NCI-H524 treated with DMSO at 0.1 percent for 48 hours (cell line): ENCODE measurements at places on chromosomes 12 and 14.

GRCh38 chr14:71665781-71666180 lies 266.4 kb upstream of the RGS6 start:
- DNase-seq, result no peak

DNA sequence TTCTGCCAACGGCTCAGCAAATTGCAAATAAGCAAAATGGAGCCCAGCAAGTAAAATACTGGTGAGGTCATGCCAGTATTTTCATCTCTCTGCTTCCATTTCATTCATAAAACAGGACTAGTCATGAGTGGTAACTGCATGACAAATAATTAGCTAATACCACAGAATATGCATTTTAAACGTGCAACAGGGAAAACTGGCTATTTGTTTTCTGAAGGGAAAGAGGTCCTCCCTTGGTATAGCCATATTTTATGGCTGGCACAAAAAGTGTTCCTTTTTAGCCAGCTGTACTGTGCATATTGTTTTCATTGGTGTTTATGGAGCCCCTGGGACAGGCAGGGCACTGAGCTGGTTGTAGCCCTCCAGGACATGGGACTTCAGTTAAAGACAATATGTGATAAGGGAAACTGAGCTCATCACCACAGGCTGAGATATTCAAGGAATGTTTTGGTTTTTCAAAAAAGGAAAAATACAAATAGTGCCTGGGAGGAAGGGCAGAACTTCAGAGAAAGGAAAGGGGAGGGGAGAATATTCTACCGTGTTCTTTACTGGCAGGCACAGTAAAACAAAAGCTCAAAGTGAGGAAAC lies 26.1 kb upstream of the FOXN3 start:
- DNase-seq, result no peak

DNA sequence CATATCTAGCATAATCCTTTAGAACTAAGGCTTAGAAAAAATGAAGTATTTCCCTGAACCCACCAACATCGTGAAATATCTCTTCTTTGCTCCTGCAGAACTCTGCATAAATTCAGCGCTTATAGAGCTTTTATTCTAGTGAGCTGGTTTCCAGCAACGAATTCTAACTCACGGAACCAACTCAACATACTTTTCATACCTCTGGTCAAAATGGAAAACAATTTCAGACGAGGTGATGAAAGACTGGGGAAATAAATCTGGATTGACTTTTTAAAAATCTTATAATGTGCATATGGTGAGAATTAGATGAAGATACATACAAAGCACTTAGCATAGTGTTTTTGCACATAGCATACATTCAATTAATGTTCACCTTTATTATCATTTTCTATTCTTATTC lies 62.6 kb upstream of the BBS10 start:
- DNase-seq, result no peak

DNA sequence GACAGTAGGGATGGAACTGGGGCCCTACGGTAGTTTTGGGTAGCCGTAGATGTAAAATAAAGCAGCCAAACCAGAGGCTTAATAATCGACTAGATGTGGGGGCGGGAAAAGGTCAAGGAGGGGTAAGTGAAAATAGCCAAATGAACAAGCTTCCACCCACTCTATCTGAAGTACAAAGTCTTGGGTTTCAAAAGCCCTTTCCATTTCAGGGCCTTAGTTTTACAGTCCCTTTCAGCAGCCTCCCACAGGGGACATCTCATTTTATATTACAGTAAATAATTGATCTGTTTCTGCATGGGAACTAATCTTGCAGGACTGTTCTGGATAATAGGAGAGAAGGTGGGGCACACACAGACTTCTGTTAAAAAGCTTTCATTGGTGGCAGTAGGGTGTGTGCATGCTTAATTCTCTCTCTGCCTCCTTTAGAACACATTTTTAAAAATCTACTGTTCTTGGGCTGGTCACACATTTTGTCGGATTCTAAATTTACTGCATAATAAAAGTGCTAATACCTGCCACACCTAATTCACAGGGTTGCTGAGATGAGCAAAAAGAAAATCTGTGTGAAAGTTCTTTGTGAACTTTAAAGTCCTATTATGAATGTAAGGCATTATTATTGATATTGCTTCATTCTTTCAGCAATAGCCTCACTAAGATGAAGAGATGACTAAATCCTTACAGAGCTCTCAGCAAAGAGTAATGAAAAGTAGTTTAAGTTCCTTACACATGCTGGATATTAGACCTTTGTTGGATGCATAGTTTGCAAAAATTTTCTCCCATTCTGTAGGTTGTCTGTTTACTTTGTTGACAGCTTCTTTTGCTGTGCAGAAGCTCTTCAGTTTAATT lies 104.6 kb downstream of the ITPR2 start:
- DNase-seq, result no peak

DNA sequence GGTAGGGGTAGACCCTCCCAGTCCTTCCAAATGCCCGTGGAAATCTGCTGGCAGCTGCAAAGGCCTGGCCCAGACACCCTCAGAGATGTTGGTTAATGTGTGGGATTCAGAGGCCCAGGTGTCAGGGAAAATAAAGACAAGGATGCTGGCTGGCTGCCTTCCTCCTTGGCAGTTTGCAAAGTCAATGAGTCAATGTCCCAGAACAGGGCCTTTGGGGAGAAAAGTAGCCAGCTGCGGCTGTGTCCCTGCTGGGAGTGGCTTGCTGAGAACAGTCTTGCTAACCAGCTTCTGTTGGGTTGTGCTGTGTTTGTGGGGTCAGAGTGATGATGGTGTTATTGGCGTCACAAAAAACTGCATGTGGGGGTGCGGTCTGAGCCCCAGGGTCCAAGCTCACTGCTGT lies 29.2 kb downstream of the GLRX5 start:
- DNase-seq, result no peak

DNA sequence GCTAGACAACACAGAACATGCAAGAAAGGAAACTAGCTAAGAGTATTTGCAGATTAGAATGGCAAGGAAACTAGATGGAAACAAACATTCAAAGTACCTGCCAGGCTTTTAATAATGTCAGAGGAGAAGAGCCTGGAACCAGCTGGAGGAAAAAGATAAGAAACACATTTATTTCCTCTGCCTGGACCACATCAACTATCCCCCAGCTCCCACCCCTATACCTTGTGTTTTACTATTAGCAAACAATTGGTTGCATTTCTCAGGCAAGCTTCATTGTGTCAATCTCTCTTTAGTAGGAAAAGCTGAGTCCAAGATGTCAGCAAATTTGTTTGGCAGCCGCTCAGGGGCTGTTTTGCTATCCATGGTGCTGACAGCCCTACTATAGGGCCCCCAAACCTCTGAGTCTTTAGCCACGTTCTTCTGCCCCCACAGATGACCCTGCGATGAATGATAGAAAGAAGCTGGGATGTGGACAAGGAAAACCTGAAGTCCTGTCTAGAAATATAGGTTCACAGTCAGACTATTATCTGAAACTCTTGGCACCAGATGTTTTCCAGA lies 11.6 kb upstream of the SYNDIG1L start:
- DNase-seq, result no peak

DNA sequence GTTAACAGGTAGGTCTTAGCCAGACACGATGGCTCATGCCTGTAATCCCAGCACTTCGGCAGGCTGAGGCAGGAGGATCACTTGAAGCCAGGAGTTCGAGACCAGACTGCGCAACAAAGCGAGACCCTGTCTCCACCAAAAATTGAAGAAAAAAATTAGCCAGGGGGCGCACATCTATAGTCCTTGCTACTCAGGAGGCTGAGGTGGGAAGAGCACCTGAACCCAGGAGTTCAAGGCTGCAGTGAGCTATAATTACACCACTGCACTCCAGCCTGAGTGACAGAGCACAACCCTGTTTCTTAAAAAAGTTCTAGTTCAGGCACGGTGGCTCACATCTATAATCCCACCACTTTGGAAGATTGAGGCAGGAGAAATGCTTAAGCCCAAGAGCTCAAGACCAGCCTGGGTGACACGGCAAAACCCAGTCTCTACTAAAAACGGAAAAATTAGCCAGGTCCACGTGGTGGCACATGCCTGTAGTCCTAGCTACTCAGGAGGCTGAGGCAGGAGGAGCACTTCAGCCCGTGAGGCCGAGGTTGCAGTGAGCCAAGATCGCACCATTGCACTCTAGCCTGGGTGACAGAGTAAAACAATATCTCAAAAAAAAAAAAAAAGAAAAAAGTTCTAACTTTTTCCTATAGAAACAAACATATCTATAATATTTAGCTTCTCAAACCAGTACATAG lies 9.1 kb downstream of the BAZ1A start:
- DNase-seq, result no peak

DNA sequence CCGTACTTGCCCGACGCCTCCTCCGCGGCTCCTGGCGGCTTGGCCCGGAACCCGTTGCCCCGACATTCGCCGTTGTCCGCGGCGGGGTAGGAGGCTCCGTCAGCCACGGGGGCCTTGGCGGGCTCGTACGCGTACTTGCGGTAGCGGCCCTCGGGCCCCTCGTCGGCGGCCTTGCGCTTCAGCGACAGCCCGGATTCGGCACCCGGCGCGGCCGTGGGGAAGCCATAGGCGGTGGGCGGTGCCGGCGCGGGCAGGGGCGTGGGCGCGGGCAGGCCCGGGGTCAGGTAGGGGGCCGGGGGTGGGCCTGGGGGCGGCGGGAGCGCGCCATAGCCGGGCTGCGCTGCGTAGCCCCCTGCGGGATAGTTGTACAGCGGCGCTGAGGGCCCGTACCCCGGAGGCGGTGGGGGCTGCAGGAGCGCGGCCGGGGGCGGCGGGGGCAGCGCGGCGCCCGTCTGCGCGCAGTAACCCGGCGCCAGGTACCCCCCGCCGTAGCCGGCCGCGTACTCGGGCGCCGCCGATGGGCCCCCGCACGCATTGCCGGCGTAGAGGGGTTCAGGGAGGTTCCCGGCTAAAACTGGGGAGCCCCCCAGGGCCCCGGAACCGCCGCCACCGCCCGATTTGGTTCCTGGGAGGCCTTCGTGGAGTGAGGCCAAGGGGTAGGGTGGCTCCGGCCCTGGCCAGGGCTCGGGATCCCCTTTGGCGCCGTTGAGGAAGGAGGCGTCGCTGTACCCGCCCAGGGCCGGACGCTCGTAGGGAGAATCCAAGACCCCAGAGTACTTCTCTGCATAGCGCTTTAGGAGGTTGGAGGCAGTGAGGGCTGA lies 26.9 kb downstream of the FIGNL2 start:
- no peak for DNase-seq
